ENCODE measurements at places on chromosomes 11 and 22.
A peak's percentile ranks its signal among the peaks of the same experiment; 100 is the strongest.

DNA sequence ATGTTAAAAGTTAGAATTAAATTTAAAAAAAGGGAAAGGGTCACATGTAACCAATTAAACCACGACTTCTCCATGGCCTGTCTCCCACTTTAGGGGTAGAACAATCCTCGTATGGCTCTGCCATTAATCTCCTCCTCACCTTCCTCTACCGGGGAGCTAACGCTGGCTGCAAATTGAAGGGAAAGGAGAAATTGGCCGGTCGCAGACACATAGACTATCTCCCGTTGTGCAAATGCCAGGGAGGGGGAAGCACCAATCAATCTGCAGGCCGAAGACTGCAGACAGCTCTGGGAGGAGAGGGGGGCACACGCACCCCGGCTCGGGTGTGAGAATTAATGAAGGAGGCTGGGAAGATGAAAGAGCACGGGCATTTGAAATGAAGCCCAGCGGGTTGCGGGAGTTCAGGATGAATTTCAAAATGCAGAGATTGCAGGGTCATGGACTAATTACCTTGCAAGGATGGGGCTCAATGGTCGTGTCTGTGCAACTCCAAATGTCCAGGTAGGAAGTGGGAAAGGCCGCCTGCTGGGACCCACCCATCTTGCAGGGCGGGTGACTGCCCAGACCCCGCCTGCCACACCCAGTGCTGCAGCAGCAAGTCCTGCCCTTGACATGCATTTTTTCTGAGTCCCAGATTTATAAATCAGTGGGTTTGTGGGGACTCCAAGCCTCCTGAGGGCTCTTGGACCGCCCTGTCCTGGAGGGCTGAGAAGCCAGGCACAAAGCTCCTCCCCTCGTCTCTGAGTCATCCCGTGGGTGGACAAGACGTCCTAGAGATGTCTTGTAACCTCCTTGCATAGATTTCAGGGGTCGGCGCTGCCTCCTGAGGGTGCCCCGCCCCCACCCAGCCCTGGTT, 534.2 kb downstream of the TBC1D22A start:
- DNase-seq: no peak

- no peak for DNase-seq
Measured at GRCh38 chr11:79400717-79401330, 40.0 kb downstream of the TENM4 start.

- DNase-seq: no peak
Measured at GRCh38 chr11:94472916-94473799, 20.5 kb downstream of the MRE11 start.

DNA sequence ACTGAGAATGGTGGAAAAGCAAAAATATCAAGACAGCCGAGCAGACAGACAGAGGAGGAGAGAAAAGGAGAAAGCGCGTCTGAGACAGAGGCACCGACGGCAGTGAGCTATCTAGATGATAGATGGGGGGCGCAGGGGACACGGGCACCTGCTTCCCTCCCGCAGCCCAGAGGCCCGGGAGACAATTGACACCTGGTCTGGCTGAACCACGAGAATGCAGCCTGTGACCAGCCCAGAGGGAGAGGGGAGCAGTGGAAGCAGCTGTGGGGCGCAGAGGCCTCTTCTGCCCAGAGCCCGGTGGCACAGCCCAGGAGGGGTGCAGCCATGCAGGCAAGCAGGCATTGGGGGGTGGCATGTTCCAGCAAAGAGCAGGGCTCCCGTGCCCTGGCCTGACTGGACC, 48.2 kb downstream of the ELFN2 start:
- no peak for DNase-seq

DNA sequence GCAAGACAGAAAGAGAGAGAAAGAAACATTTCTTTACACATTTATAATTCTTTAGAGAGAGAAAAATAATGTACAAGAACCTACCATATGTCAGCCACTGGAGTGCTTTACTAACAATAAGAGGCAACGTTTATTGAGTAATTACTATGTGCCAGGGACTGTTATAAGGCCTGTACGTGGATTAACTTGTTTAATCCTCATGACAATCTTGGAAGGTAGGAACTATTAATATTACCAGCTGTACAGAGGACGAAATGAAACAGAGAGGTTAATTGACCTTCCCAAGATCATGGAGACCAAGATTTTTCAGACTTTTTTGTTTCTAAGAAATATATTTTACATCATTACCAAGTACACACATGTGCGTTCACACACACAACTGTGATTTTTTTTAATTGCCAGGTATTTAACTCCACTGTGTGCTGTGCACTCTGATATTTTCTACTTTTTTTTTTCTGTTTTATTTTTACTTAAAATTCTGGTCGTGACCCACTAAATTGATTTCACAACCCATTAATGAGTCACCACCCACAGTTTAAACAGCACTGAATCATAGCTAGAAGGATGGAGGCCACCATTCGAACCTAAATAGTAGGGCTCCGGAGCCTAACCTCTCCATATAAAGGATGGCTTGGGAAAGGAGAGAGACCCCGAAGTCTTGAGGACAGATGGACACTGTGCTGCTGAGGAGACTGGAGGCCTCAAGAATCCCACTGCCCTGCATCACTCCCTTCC, 21.4 kb downstream of the CREB3L1 start:
- no peak for DNase-seq

DNA sequence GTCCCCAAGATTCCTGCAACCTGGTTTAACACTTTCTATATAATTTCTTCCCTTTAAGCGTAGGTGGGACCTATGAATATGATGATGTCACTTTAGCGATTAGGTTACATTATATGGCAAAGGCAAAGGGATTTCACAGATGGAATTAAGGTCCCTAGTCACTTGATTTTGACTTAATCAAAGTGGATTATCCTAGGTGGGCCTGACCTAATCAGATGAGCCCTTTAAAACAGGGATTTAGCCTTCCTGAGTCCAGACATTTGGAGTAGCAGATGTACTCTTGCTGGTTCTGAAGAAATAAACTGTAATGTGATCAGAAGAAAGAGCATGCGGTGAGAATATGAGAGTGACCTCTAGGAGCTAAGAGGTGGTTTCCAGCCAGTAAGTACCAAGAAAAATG, 67.8 kb upstream of the LIN7C start:
- DNase-seq: no peak

DNA sequence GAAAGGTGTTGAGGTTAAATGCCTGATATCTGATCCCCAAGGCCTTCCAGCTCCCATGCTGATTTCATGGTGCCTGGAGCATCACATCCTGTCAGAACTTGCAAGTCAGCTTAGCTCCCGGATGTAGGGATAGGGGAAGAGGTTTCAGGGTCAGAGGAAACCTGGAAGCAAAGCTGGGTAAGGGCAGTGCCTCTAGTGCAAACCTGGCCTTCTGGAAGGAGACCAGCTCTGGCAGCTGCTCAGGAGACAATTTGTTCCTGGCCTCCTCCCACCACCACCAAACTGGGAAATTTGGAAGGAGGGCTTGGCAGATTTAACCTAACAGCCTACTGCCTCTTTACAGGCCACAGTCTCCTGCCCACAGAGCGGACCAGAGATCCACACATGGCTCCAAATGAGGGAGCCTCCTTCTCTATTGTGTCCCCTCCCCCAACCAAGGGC, 9.2 kb upstream of the TSKU start:
- no peak for DNase-seq

- no peak for DNase-seq
Measured at GRCh38 chr11:75508051-75508561, 17.6 kb downstream of the GDPD5 start.

DNA sequence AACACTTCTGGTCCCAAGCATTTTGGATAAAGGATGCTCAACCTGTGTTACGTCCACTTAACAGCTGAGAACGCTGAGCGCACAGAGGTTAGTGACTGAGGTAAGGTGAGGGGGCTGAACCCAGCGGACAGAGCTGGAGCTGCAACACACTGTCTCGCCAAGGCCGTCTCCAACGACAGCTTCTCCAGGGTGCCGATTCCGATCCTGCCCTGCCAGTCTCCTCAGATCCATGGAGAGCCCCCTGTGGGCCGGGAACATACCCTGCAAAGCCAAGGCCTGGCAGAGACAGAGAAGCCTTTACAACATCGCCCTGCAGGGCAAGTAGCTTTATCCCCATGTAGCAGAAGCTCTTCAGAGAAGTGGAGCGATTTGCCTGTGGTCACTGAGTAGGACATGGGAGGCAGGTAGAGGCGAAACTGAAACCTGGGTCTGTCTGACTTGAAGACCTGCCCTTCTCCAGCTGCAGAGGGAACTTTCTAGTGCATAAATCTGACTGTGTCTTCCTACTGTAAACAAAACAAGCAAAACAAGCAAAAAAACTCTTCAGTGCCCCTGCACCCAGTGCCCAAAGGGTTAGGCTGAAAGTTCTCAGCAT, 72.8 kb downstream of the SCUBE1 start:
- DNase-seq: no peak

DNA sequence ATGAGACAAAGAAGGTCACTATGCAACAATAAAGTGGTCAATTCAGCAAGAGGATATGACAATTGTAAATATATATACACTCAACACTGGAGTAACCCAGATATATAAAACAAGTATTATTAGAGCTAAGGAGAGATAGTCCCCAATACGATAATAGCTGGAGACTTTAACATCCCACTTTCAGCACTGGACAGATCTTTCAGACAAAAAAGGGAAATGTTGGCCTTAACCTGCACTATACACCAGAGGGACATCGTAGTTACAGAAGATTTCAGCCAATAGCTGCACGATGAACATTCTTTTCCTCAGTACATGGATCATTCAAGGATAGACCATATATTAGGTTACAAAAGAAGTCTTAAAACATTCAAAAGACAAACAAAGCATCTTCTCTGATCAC, 29.9 kb downstream of the PIWIL3 start:
- DNase-seq: no peak

- no peak for DNase-seq
Measured at GRCh38 chr11:69702239-69702691, 1.6 kb downstream of the FGF19 start.

GRCh38 chr11:117475716-117476530, 148.3 kb downstream of the CEP164 start:
- DNase-seq: no peak

DNA sequence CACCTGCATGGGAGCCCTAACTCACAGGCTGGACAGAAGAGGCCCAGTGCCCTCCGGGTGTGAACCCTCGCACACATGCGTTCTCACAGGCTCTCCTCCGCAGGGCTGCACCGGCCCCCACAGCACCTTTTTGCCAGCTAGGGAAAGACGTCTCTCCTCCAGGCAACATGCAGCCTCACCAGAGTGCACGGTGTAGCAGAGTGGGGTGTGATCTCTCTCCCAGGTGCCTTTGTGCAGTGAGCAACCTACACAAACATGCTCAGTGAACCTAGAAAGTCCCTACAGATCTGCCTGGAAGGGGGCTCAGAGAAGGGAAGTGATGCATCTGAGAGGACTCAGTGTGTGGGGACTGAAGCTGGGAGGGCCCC, 3.7 kb upstream of the CARNS1 start:
- DNase-seq: no peak

GRCh38 chr11:16925561-16926065, 88.6 kb downstream of the PLEKHA7 start:
- DNase-seq: no peak

DNA sequence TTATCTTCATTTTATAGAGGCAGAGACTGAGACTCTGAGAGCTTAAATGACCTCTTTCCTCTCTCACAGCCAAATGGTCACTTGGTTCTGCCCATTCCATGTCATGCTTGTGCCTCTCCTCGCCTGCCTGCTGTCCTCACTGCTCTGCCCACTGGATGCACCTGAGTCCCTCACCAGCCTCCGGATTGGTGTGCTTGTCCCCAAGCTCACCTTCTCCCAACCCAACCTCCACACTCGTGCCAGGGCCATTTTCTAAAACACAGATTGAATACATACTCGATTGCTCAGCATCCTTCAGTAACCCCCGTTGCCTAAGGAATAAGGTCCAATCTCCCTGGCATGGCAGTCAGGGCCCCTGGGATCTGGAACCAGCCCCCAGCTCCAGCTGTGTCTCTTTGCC, 28.4 kb upstream of the NECTIN1 start:
- no peak for DNase-seq

GRCh38 chr11:103789952-103790351, 246.5 kb upstream of the DDI1 start:
- DNase-seq: no peak

- DNase-seq: no peak
Measured at GRCh38 chr11:73325036-73325981, 17.2 kb downstream of the ARHGEF17 start.

DNA sequence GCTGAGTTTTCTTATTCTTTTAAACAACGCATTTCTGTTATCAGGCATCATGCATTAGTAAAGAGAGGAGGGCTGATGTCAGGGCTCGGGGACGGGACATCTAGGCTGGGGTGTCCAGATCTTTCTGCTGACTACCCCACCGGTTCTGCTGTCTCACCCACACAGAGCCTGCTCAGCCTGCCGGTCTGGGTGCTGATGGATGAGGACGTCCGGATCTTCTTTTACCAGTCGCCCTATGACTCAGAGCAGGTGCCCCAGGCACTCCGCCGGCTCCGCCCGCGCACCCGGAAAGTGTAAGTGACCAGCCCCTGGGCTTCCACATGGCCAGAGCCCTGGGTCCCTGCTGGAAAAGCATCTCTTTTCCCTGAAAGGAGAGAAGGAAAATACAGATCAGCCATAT, 9.4 kb downstream of the NCF4 start:
- no peak for DNase-seq

- DNase-seq: peak; percentile 88
Measured at GRCh38 chr11:62974848-62975522, 9.8 kb downstream of the SLC22A6 start.

- DNase-seq: no peak
Measured at GRCh38 chr11:77370217-77370616, 68.7 kb upstream of the GDPD4 start.

DNA sequence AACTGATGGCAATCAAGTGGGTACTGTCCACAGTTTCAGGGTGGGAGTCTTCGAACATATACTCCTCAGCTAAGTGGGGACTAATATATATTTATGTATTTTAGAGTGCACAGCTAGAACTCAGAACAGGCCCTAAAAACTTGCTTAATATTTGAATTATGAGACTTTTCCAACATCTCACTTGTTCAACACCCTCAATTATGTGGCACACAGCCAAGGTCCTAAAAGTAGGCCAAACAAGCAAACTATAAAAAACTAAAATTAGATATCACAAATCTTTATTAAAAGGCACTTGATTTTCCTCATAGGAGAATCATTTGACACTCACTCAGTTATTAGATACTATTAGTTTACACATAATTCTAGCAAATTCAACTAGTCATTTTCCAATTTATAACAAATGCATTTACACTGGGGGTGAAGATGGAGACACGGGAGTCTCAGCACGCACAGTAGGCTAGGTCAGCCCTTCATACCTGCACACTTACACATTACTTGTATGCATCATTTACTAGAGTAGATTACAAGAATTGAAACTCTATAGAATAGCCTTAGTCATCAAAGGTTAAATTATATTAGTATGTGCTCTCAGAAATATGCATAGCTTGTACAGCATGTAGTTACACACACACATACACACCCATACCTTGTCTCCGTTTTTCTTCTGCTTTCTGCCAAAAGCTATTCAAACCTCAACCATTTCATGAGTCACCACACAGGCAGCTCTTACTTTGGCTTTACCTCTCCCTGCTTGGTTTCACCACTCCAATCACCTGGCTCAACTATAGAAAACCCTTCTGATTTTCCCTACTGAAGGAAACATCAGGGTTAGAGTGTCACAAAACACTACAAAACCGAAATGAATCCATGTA, 171.5 kb downstream of the SBF2 start:
- DNase-seq: no peak

- no peak for DNase-seq
Measured at GRCh38 chr11:95891423-95892170, 32.3 kb downstream of the MTMR2 start.
